ENCODE measurements at places on chromosomes 7 and 10. TPM values are rescaled to one million over a fixed set of nuclear protein-coding genes. Genes with fewer than 3 reads are reported as not detected.

GRCh38 chr10:124735491-124736286 is 8.5 kb downstream of the FAM53B start:
- H3K27ac ChIP-seq, result no peak overlapping the region
- H3K4me1 ChIP-seq, result peaks cover 91% of the 10 kb centered on the region
- no peaks in the 10 kb centered on the region for H3K36me3 ChIP-seq

- H3K4me1 ChIP-seq, result no peaks in the 10 kb centered on the region
- no peak overlapping the region for H3K27ac ChIP-seq
- no peak overlapping the region for H3K4me3 ChIP-seq
Observed at GRCh38 chr10:95832216-95833041, 75.3 kb upstream of the CC2D2B start.

GRCh38 chr10:68154211-68154497 is 44.9 kb downstream of the MYPN start:
- no peak overlapping the region for H3K27ac ChIP-seq
- no peaks in the 10 kb centered on the region for H3K4me1 ChIP-seq
- no peaks in the 10 kb centered on the region for H3K36me3 ChIP-seq
- no peaks in the 10 kb centered on the region for H3K27me3 ChIP-seq

GRCh38 chr7:111827863-111828504 is 265.7 kb upstream of the IMMP2L start:
- no peak overlapping the region for H3K27ac ChIP-seq
- H3K27me3 ChIP-seq, result no peaks in the 10 kb centered on the region

DNA sequence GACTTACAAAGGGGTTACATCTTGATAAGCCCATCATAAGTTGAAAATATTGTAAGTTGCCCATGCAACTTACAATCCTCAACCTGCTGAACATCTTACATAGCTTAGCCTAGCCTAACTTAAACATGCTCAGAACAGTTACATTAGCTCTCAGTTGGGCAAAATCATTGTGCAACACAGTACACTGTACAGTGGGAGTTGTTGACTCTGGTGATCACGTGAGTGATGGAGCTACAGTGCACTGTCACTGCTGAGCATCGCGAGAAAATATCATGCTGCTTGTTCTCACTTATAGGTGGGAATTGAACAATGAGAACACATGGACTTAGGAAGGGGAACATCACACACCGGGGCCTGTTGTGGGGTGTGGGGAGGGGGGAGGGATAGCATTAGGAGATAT is 214.9 kb upstream of the ZMIZ1 start:
- H3K27ac ChIP-seq, result no peak overlapping the region
- DNase-seq, result no peak
- no peak overlapping the region for H3K4me3 ChIP-seq
- H3K27me3 ChIP-seq, result no peaks in the 10 kb centered on the region

DNA sequence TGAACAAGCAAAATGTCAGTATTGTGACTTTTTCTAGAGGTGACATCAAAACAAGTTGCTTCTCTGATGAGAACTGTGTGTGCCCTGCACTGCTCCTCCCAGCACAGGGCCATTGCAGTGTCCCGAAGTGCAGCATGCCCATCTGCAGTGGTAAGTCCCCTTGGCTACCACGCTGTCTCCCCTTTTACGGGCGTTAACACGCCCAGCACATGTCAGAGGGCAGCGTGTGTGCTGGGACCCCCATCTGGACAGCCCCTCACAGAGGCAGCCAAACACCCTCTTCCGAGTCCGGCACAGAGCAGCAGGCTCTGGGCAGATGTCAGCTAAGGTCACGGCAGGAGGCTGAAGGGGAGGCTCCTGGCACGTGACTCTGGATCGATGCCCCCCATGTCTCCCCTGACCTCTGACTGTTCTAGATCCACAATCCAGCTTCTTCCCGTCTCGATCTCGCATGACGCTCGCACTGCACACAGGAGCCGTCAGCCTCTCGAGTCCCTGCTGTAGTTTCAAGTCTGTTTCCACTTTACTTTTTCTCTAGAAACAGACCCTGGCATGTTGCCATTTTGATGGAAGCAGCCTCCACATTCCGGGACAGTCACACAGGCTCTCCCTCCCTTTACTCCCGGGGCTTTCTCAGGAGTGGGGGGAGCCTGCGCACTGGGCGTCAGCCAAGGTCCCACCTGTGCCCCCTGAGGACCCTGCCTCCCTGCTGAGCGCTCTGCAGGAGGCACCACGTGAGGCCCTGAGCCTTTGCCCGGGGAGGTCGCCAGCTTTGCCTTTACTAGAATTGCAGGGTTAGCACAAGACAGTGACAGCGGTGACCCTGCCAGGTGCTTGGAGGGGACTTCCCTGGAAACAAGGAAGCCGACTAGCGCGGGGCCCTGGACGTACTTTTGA is 133.8 kb downstream of the TCERG1L start:
- H3K27me3 ChIP-seq, result no peaks in the 10 kb centered on the region
- H3K4me3 ChIP-seq, result no peak overlapping the region
- no peak overlapping the region for H3K27ac ChIP-seq
- no peak for DNase-seq

DNA sequence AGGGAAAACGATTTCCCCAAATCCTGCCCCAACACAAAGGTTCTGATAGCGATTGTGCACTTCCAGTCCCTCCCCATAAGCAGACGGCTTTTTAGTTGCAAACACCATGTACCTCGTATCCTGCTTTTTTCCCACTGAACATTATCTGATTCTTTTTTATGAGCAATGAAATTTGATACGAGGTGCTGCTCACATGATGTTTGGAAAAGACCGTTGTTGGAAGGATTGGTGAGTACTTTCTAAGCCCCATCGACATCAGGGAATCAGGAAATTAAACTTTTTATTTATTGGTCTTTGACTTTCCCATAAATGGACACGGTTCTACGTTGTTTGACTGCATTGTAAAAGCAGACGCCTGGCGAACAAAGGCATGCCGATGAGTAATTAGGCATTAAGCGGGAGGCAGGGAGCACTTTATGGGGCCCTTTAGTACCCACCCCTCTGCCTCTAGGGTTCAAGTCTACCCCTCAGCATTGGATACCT is 49.4 kb downstream of the TEX36 start:
- no peak overlapping the region for H3K27ac ChIP-seq
- no peaks in the 10 kb centered on the region for H3K27me3 ChIP-seq
- H3K4me3 ChIP-seq, result no peak overlapping the region
- no peak for DNase-seq
- H3K36me3 ChIP-seq, result no peaks in the 10 kb centered on the region

DNA sequence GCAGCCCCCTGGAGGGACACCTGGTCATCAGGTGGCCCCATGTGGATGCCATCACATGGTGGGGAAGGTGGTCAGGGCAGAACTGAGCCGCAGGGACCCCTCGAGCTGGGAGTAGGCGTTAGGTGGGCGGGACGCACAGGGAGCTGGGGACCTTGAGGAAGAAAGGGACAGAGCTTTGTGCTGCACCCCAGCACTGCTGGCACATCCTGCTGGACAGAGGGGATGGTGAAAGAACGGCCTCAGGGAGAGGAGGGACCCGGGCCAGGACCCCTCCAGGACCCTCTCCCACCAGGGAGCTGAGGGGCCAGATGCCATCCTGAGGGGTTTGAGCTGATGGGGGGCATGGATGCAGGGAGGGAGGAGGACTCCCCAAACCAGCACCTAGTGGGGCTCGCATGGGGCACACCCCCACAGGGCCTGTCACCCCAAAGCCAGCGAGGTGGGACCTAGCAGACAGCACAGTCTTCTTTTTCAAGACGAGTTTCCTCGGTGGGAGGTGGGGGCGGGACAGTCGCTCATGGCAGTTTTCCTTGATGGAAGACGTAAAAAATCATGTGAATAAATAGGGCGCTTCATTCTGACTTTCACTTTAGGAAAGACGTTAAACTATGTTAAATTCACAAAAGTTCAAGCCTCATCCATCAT is 43.3 kb downstream of the STK32C start:
- DNase-seq, result no peak
- H3K27ac ChIP-seq, result no peak overlapping the region
- H3K36me3 ChIP-seq, result no peaks in the 10 kb centered on the region
- H3K4me1 ChIP-seq, result peaks cover 5% of the 10 kb centered on the region
- no peaks in the 10 kb centered on the region for H3K27me3 ChIP-seq

The GRM3 gene
- polyA plus RNA-seq, result not detected

The DRGX gene
- polyA plus RNA-seq, result not detected

The ENKUR gene
- not detected for polyA plus RNA-seq

The ZFAND2A gene
- polyA plus RNA-seq, result 51.7 TPM
